RWPE2 (cell line): ENCODE measurements at places on chromosomes 3 and 15.

- no peak for DNase-seq
Observed at GRCh38 chr15:33912326-33912725, 56.0 kb upstream of the CHRM5 start.

- no peak for DNase-seq
Observed at GRCh38 chr15:31387479-31388118, 61.0 kb downstream of the KLF13 start.

DNA sequence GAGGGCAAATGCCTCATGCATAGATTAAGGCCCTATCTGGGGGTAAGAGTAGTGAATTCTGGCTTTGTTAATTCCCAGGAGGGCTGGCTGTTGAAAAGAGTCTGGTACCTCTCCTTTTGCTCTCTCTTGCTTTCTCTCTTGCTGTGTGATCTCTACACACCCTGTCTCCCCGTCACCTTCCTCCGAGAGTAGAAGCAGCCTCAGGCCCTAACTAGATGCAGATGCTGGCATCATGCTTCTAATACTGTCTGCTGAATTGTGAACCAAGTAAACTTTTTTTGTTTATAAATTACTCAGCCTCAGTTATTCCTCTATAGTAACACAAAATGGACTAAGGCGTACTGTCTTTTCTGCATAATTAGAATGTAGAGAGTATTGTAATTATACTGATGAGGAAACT, 908.1 kb downstream of the DIPK2A start:
- DNase-seq, result no peak

- no peak for DNase-seq
Observed at GRCh38 chr3:169083163-169083562, 580.3 kb downstream of the MECOM start.
